RPMI7951 (cell line): ENCODE measurements at places on chromosomes 2 and 18. TPM values are rescaled to one million over a fixed set of nuclear protein-coding genes. Genes with fewer than 3 reads are reported as not detected.
A peak's percentile ranks its signal among the peaks of the same experiment; 100 is the strongest.

GRCh38 chr2:20194097-20195015, 30.6 kb downstream of the SDC1 start:
- DNase-seq = no peak

- no peak for DNase-seq
Observed at GRCh38 chr2:78576409-78576808, 449.1 kb upstream of the REG3G start.

GRCh38 chr2:98823196-98824170, 92.6 kb upstream of the MGAT4A start:
- DNase-seq = no peak

The TLX2 gene
- 4.2 and 5.5 TPM in 2 replicates for total RNA-seq

DNA sequence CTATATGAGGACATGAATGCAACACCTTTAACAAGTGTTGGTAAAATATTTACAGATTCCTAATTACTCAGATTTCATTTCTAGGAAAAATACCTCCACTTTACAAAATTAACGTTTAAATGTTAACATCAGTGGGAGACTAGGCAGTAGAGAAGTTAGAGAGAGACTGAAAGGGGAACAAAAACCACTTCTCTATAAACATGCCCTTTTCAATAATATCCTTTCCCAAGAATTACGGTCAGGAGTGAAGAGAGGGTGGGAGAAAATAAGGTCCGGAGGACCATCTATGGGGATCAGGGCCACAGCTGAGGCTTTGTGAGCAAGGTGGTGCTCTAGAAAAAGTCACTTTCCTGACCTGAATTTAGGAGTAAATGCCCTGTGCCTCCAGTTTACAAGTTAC, 65.3 kb upstream of the WIPF1 start:
- DNase-seq = no peak

GRCh38 chr2:131014141-131014540, 79.1 kb downstream of the FAM168B start:
- no peak for DNase-seq

The GCG gene
- 0.24 and 0.39 TPM in 2 replicates for total RNA-seq

The SCN3A gene
- total RNA-seq = 0.36 TPM in 1 of 2 replicates, not detected in the other

GRCh38 chr2:15630978-15631719, 39.5 kb downstream of the DDX1 start:
- DNase-seq = no peak

DNA sequence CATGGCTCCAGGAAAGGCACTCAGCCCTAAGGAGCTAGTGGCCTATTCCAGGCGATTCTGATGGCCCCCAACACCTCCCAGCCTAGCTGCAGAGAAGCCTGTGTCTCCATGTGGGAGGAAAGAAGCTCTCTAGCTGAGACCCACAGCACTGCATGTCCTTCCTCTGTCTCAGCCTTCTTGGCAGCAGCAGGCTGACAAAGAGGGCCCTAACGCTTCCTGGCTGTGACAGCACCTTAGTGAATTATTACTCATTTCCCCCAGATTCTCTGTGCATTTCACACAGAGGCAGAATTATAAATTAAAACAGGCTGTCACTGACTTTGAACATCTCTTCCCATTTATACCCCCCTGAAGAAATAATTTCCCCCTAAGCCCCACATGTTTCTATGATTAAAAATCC, 206.8 kb downstream of the CLIP4 start:
- peak; percentile 49 for DNase-seq

The PLEKHH2 gene
- total RNA-seq = 0.59 and 0.72 TPM in 2 replicates

The PTH2R gene
- total RNA-seq = not detected in 2 replicates

- DNase-seq = peak; percentile 80
Observed at GRCh38 chr2:2271469-2271941, 59.6 kb downstream of the MYT1L start.

- no peak for DNase-seq
Observed at GRCh38 chr18:79400091-79400590, 4.4 kb downstream of the NFATC1 start.

The STK39 gene
- total RNA-seq = 21.9 and 27.4 TPM in 2 replicates
